Spleen (tissue), 13 donors: ENCODE measurements at places on chromosomes 3 and 15. TPM values are rescaled to one million over a fixed set of nuclear protein-coding genes. Genes with fewer than 3 reads are reported as not detected.

Gene POLQ
- total RNA-seq, result 2.2 TPM

Gene SENP2
- total RNA-seq, result 35.6 TPM

Gene C3orf85
- total RNA-seq, result not detected

Gene GPR27
- 10.2 TPM for total RNA-seq

DNA sequence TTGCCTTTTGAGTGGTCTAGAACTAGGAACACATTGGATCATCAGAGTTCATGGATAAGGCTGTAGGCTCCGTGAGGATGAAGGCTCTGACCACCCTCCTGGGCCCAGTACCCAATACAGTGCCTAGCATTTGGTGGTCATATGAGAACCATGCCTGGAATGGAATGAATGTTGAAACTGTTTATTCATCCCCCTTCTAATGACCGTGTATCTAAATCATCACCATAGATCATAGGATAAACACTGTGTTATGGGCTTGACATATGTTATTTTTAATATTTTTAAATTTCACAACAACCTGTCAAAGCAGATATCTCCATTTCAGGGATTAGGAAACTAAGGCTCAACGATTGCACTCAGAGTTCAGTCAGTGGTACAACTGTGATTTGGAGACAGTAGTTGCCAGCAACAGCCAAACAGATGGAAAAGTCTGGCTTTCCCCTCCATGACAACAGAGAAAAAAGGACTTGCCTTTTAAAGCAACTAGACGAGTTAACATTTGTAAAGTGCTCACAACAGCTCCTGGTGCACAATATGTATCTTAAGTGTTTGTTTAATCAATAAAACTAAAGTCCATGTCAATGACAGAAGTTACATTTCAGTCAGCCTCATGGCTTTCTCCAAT, 89.6 kb downstream of the TMEM266 start:
- H3K4me1 ChIP-seq, result peaks cover 18% of the 10 kb centered on the region
- H3K36me3 ChIP-seq, result no peaks in the 10 kb centered on the region
- no peak overlapping the region for H3K27ac ChIP-seq
- peaks cover 3% of the 10 kb centered on the region for H3K27me3 ChIP-seq
- no peak overlapping the region for H3K4me3 ChIP-seq
- DNase-seq, result no peak

GRCh38 chr15:93180656-93181055, 91.6 kb upstream of the RGMA start:
- no peaks in the 10 kb centered on the region for H3K27me3 ChIP-seq
- H3K27ac ChIP-seq, result no peak overlapping the region
- H3K4me3 ChIP-seq, result no peak overlapping the region

DNA sequence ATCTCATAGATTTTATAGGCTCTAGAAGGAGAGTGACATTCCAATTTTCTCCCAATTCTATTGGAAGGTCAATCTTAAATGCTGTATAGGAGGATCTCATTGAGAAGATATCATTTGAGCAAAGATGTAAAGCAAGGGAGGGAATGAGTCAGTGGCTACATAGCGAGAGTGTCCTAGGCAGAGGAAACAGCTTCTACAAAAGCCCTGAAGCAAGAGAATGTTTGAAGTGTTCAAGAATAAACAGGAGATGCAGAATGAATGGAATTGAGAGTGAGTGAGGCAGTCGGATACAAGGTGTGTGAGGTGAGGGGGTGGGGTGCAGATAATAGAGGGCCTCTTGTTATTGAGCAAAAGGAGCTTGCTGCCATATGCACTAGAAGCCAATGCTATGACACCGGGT, 545.9 kb downstream of the IGSF11 start:
- no peaks in the 10 kb centered on the region for H3K27me3 ChIP-seq
- H3K27ac ChIP-seq, result no peak overlapping the region
- H3K4me1 ChIP-seq, result no peaks in the 10 kb centered on the region
- DNase-seq, result no peak

DNA sequence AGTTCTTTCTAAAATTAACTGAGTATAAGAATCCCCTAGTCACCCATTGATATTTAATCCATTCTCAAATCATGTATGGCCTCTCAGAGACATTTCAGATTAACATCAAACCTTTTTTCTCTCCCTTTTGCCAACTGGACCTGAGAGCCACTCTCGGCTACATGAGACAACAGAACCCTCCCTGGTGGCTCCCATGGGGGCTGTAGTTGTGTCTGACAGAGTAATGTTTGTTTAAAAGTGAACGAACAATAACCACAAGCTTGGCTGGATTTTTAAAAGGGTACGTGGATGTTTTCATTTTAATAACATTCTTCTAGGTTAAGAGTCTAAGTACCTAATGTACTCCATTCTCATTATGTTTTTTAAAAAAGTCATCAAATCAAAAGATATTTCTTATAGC, 37.1 kb downstream of the P3H2 start:
- no peak for DNase-seq
- H3K36me3 ChIP-seq, result no peaks in the 10 kb centered on the region
- H3K4me1 ChIP-seq, result no peaks in the 10 kb centered on the region
- no peak overlapping the region for H3K4me3 ChIP-seq

DNA sequence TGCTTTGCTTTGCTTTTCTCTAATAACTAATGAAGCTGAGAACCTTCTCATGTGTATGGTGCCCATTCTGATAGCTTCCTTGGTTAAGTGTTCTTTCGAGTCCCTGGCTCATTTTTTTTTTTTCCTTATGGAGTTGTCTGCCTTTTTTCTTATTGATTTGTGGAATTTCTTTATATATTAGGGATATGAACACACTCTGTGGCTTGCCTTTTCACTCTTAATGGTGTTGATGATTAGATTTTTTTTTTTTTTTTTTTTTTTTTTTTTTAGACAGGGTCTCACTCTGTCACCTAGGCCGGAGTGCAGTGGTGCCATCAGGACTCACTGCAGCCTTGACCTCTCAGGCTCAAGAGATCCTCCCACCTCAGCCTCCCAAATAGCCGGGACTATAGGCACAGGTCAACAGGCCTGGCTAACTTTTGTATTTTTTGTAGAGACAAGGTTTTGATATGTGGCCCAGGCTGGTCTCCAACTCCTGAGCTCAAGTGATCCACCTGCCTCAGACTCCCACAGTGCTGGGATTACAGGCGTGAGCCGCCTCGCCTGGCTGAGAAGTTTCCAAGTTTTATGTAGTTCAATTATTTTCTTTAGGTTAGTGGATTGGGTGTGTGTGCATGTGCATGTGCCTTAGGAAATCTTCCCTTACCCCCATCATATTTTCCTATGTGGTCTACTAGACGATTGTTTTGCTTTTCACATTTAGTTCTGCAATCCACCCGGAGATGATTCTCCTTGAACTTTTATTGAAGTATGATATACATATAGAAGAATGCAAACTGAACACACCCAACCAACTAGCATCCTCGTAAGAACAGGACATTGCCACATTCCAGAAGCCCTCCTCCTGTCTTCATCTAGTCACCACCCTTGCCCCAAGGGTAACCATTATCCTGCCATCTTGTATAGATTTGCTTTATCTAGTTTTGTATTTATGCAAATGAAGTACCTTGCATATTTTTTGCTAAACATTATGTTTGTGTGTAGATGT, 1.7 kb upstream of the SNRPA1 start:
- H3K36me3 ChIP-seq, result no peaks in the 10 kb centered on the region
- H3K4me1 ChIP-seq, result peaks cover 24% of the 10 kb centered on the region
- no peak overlapping the region for H3K27ac ChIP-seq
- no peak overlapping the region for H3K4me3 ChIP-seq
